Myocyte (in vitro differentiated cells): ENCODE measurements at places on chromosomes 2 and 18.

GRCh38 chr2:44753552-44754285 lies 187.8 kb upstream of the SIX3 start:
- DNase-seq, result peak; percentile 97

GRCh38 chr18:79476918-79477571 lies 81.3 kb downstream of the NFATC1 start:
- DNase-seq, result no peak

DNA sequence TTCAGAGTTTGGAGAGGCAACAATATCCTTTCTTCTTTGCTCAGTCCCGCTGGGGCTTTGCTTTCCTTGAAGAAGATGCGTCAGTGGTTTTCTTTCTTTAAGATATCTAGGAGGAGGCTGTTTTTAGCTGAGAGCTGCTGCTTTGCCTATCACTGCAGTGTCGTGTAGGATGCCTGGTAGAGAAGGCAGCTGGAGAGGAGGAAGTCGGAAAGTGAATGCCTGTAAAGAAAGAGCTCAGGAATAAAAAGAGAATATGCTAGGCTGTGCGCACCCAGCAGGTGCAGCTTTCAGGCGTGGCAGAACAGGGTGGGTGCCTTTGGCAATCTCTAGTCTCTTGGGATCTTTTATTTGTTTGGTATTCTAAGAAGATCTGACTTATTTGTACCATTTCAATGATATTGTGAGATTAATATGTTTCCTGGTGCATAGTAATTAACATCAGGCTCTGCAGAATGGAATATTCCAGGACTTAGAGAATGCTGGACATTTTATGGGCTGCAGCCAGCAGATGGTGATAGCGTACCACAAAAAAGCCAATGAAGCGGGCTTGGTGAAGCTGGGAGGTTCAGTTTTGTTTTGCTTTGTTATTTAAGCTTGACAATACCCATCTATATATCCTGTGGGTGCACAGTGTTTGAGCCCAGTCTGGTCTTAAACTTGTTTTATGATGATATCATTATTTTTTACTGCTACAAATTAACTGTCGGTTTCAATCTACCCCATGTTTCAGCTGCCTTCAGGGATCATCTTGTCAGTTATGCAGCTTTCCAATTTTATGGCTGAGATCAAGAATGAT lies 34.9 kb downstream of the CAVIN2 start:
- peak; percentile 85 for DNase-seq

DNA sequence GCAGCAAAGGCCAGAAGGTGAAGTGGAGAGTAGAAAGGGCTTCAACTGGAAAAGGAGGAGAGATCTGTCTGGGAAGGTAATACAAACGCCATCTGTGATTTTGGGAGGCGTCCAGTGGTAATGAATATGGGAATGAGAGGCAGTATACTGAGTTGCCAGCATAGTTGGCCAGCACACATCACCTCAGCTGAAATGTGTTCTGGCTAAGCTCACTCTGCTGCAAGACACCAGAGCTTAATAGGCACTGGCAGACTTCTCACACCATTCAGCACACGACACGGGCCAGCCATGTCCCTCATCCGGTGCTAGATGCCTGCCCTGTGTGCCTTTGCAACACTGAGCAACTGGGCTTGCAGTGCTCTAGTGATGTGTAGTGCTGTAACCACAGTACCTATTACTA lies 277.1 kb downstream of the PIEZO2 start:
- DNase-seq, result no peak

GRCh38 chr2:182015334-182016109 lies 29.9 kb downstream of the PPP1R1C start:
- peak; percentile 31 for DNase-seq

- DNase-seq, result no peak
Measured at GRCh38 chr2:190693533-190694232, 44.8 kb downstream of the NAB1 start.

DNA sequence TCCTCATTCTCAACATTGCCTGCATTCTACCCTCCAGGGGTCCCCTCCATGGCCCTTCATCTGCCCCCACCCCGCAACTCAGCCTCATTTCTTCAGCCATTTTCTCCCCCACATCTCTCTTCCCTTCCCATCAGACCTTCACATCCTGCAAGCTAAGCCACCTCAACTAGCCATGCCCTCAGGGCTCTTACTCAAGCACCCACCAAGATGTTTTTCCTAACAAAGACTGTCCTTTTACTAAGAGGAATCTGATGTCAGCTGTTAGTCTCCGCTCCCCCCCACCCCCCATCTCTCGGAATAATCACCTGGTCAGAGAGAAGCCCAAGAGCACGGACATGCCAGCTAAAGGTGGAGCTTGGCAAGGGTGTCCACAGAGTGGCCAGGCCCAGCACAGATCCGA lies 4.7 kb upstream of the CAPN10 start:
- DNase-seq, result no peak

DNA sequence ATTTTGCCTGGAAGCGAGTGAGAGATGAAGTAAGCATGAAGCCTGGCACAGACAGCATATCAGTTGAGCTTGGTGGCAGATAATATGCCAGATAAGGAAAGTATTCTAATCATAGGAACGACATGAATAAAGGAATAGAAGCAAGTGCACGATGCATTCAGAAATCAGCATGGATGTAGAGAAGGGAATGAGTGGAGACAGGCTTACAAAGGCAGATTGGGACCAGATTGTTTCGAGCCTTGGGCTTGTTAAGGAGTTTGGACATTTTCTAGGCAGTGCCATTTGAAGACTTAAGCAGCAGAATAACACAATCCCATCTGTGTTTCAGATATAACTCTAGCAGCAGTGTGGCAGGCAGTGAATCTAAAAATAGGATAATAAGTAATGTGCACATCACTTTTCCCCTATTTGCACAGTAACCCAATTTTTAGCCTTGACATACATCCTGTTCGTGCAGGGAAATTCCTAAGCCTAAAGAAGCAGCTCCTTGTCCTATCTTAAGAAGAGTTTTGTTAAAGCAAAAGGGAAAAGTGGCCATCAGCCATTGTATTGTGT lies 450.2 kb downstream of the PLCL1 start:
- no peak for DNase-seq

DNA sequence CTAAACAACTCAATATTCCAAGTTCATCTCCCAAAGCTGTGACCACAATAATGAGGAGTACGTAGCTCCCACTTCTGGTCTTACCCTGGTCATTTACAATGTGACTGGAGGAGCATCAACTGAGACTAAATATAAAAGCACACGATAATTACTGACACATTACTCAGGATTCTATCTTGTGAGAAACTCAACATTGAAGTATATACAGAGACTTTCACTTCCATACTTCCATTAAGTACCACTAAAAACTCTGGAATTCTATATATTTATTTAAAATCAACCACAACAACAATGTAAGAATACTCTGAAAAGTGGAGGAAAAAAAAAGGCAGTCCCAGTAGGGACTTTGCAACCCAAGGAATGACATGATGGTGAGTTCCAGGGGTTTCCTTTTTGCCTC lies 61.4 kb downstream of the XDH start:
- no peak for DNase-seq

DNA sequence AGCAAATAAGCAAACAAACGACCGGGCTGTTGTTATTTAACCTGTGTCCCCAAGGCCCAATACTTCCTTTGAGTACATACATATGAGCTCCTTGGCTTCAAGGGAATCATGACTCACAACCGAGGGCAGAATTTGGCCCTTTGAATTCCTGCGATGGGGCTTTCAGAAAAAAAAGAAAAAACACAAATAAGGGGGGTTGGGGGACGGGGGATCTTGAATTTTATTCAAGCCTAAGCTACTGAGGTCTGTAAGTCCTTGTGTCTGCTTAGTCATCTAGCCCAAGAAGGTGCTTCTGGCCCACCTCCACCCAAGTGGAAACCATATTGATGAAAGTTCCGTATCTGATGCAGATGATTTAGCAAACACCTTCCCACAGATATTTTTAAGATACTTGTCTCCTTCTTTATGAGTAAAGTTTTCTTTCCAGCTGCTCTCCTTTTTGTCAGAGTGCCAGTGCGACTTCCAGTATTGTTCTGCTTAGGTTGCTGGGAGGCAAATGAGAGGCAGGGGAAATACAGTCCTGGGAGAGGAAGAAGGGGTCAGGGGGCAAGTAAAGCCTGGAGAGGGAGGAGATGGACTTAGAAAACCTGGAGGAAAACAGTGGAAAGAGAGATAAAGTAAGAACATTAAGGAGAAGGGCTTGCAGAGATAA lies 169.6 kb downstream of the ZEB2 start:
- peak; percentile 39 for DNase-seq

DNA sequence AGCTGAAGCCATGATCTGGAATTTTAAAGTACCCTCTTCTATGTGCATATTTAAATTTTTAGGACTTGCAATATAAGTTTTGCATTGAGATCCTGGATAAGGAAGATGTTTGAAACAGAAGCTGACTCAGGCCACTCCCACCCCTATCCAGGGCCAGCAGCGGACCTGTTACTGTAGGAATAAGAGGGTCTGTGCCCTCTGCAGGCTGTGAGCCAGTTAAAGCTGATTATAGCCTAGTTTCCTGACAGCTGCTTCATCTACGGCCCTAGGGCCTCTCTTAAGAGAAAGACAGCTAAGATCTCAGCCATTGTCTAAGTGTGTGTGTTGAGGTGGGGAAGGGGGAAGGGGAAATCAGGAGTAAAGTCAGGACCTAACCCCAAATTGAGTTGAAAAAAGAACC lies 234.0 kb downstream of the HAUS1 start:
- DNase-seq, result no peak
